ENCODE measurements at places on chromosomes 16 and 17.

DNA sequence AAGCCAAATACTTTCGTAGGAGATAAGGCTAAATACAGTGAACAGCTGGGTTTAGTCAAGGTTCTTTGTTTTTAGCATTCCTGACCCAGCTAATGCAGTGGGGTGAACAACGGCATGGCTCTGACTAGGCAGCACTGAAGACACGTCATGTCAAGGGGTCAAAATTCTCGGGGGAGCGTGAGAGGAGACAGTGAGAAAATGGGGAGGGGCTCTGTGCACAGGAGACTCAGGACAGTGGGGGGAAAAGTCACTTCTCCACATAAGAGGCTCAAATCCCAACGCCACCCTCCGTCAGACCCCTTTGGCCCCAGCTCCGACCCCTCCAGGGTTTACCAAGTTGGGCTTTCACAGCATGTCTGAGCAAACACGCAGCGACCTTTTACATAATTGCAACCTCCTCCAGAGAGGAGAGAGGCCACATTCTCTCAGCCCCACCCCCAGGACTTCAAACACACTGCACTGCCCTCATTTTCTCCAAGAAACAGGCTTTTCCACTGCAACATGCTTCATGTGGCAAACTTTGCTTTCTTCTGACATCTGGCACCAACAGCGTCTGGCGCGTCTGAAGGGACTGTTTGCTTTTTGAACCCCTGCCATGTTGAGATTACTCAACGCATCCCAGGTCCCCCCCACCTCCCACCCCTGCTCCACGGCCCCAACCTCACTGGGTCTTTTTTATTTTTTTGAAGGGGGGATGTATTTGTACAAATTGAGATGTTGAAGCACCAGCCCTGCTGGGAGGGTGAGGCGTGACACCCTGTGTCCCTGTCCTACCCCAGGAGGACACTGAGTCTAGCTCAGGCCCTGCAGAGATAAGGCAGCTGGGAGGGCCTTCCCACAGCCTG, 30.0 kb downstream of the AXIN2 start:
- no peak for DNase-seq

GRCh38 chr17:56751145-56751738, 82.5 kb downstream of the C17orf67 start:
- DNase-seq = no peak

- DNase-seq = no peak
Observed at GRCh38 chr16:86471896-86472295, 38.4 kb upstream of the FOXF1 start.

DNA sequence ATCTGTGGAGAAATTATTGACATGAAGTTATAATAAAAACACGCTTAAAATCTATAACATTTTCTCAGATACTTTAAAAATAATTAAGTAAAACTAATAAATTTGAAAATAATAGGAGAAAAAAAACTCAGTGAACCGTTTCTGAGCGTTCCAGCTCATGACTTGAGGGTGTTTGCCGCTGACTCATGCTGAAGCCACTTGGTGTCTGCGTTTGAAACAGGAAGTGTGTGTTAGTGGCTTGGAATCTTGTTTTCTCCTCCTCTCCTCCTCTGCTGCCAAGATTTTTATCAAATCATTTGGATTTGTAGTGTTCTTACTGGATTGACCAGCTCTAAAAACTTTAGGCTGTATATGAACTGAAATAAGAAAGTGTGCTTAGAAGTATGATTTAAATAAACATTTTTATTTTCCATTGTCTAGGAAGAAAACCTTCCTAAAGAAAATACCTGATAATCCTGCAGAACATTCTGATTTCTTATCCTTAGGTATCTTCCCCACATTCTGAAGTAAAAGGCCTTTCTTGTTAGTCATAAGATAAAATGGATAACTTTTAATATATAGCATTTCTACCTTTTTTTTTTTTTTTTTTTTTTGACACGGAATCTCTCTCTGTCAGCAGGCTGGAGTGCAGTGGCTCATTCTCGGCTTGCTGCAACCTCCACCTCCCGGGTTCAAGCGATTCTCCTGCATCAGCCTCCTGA, 30.8 kb downstream of the USP10 start:
- no peak for DNase-seq

DNA sequence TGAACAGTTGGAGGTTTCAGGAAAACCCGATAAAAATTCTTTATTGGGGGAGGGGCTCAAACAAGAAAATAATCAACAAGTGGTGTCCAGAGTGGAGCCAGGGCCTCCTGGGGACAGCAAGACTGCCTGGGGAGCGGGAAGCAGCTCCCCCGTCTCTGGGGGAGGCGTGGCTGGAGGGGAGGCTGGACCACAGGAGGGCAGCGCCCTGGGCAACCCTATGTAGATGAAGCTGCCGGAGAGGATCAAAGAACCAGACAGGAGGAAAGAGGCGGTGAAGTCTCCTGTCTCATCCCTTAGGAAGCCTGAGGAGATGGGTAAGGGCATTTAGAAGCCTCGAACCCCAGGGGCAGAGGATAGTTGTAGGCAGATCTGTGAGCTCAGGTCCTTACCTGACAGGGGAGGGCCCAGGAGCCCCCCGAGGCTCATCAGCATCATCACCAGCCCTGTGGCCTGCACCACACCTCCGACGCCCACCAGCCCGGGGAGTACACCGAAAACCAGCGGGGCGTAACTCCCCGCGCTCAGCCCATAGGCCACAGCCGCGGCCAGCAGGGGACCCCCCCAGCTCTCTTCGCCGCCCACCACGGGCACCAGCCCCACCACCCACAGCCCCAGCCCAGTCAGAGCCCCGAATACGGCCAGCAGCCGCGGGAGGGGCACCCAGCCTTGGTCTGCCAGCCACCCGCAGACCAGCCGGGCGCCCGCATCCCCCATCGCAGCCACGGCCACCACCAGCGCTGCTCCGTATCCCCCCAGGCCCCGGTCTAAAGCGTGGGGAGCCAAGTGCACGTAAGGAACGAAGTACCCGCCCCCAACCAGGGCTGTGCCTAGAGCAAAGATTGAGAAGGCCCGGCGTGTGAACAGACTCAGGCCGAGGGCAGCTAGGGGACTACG, 2.0 kb downstream of the SLC16A11 start:
- no peak for DNase-seq

GRCh38 chr17:47184681-47185080, 4.4 kb downstream of the CDC27 start:
- no peak for DNase-seq

DNA sequence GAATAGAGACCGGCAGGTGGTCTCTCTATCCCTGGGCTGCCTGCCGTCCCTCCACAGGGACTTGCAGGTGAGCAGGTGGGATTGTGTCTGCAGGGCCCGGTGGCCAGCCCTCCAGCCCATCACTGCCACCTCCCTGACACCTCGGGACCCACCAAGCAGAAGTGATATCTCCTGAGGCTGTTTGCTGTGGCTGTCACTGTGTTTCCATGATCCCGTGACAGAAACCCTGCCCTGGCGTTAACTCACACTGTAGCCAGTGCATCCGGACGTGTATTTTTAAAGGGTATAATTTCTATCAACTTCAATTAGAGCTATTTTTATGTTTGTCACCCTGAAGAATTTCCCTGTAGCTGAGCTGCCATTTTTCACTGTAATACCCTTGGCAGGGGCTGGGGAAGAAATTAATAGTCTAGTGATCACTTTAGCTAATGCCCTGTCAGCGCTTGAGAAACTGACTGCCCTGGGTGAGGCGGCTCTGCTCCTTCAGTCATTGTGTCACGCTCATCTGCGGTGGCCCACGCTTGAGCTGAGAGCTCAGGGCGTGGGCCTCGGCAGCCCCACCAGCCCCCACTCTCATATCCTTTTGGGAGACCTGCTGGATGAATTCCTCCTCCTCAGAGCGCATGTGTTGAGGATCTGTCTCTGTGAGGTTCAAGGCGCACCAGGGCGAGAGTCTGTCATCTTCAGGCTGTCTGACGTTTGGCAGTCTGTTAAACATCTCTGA, 229.9 kb upstream of the CIBAR2 start:
- no peak for DNase-seq

- no peak for DNase-seq
Observed at GRCh38 chr16:20308801-20309590, 18.3 kb downstream of the GP2 start.

DNA sequence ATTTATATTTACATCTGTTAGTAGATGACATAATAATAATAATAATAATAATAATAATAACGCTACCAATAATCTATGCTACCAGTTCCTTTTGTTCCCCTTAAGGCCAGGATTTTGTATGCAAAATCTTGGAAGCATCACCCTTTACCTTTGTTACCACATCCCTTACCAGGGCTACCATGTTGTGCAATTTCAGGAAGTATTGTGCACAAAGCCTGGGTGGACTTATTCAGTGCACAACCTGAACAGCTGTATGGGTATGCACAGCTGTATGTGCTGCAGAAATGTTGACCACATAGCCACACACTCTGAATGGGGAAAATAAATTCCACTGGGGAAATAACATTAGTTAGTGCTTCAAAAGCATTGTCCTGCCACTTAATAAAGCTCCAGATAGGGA, 19.9 kb upstream of the CALB2 start:
- no peak for DNase-seq

GRCh38 chr17:9890124-9890523, 14.9 kb downstream of the RCVRN start:
- DNase-seq = no peak

DNA sequence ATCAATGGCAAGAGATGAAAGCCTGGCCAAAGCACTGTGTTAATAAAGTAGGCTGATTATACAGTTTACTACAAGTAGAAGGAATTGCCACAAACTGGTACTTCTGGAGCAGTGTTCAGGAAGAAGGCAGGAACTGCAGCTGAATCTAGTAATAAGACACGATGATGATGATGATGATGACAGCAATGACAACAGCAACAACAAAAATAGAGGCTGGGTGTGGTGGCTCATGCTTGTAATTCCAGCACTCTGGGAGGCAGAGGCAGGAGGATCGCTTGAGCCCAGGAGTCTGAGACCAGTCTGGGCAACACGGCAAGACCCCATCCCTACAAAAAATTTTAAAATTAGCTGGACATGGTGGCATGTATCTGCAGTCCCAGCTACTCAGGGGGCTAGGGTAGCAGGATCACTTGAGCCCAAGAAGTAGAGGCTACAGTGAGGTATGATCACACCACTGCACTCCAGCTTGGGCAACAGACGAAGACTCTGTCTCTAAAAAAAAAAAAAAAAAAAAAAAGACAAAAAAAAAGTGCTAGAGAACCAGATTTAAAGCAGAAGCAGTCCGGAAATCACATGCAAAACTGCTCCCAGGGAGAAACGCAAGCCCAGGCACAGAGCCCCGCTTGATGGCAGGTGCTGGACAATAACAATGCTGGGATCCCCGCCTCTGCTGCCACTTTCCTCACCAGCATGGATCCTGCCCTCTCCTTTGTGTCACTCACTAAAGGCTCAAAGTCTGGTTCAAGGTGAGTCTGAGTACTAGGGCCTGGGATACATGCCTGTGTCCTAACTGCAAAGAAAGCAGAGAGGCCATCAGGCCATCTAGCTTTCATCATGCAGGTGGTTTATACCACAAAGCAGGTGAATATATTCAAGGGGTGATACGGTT, 44.8 kb downstream of the CPPED1 start:
- DNase-seq = no peak

GRCh38 chr16:61313931-61314330, 722.3 kb downstream of the CDH8 start:
- no peak for DNase-seq

DNA sequence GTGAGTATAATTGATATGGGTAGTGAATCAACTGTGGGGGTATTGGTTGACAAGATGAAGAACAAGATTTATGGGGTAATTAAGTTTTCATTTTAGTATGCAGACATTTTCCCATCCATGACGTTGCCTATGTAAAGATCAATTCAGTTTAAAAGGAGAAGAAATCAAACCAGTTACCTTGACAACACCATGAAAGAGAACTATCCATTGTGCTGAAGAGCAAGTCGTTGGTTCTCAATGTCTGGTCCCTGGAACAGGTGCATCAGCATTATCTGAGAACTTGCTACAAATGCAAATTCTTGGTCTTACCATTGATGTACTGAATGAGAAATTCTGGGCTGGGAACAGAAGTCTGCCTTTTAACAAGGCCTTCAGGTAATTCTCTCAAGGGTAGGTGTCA, 801 bp upstream of the OR4D2 start:
- no peak for DNase-seq

- no peak for DNase-seq
Observed at GRCh38 chr16:75288181-75288580, 36.8 kb upstream of the BCAR1 start.

DNA sequence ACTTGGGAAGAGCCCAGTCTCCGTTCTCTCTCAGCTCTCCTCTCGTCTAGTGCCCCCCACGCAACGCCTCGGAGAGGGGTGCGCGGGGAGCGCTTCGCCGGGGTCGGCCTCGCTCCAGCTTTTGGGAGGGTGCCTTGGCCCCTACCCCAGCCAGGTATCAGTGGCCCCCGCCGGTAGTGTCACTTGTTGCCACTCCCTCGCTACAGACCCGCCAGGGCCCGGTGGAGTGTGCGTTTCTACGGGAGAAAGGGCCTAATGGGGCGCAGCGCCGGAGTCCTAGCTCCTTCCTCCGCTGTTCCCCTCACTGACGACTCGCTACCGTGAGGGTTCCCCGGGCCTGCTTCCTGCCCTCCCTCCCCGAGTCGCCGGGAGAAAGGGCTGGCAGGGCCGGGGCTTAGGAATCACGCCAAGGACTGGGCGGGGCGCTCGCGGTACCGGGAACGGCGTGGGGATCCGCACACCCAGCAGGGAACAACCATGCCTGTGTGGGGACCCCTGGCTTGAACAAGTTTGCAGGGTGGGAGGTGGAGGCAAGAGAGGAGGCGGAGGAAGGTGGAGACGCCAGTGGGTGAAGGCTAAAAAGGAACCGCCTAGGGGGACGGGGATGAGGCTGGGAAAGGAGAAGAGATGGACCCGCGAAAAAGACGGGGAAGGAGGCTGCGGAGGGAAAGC, 997 bp upstream of the CDH11 start:
- DNase-seq = no peak

DNA sequence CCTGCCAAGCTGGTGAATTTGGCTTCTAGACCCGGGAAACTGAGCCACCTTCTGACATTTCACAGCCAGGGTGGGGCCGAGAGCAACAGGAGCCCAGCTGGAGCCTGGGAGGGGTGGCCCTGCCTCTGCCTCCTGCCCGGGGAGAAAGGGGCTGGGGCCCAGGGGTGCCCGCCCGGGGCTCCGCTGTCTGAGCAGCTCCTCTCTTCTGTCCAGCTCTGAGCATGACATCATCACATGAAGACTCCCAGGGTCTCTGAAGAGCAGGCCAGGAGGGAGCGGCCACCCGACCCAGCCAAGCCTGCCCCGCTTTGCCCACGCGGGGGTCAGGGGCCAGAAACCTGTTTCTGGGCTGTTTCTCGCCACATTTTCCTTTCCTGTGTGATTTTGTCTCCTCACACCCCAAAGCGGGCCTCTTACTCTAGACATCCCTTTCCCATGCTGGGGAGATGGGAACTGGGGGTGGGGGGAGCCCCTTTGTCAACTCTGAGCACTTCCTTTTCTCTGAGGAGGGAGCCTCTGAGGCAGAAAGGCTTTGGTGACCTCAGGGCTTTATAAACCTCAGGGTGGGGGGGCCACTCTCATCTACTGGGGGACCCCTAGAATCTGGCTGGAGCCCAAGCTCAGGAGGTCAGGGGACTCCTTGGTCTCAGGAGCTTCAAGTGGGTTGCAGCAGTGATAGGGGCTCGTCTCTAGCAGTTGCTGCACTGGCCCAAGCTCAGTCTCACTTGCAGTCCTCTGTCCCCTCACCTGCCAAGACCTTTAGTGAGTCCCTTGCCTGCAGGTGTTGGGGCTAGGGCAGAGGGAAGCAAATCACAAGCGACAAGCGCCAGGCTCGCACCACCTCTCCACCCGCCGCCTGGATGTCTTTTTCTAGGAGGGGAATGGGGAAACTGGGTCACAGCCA, 7.6 kb downstream of the UBALD2 start:
- DNase-seq = no peak

- DNase-seq = no peak
Observed at GRCh38 chr17:3727041-3727440, 3.3 kb downstream of the HASPIN start.

Measured in stimulated activated CD4-positive, alpha-beta T cell treated with anti-CD3 and anti-CD28 coated beads, TNF-alpha, amount 100 ng/mL, for 4 hours (primary cell).